Thyroid gland (tissue), 4 donors: ENCODE measurements at places on chromosomes 12 and 14.
A peak's percentile ranks its signal among the peaks of the same experiment; 100 is the strongest.

DNA sequence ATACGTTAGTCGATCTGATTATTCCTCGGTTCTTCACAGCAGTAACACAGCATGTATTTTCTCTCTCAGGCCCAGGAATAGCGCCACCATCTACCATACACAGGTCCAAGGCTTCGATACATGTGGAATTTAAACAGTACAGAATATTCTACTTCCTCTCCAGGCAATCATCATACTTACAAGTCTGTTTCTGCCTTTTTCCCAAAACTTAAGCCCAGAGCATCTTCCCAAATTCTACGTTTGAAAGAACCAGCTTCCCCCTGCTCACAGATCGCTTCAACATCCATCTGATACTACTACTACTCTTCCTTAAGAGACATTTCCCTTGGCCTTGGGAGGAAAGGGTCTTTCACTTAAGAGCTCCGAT lies 626 bp downstream of the TXNDC16 start:
- peak; percentile 9 for DNase-seq

DNA sequence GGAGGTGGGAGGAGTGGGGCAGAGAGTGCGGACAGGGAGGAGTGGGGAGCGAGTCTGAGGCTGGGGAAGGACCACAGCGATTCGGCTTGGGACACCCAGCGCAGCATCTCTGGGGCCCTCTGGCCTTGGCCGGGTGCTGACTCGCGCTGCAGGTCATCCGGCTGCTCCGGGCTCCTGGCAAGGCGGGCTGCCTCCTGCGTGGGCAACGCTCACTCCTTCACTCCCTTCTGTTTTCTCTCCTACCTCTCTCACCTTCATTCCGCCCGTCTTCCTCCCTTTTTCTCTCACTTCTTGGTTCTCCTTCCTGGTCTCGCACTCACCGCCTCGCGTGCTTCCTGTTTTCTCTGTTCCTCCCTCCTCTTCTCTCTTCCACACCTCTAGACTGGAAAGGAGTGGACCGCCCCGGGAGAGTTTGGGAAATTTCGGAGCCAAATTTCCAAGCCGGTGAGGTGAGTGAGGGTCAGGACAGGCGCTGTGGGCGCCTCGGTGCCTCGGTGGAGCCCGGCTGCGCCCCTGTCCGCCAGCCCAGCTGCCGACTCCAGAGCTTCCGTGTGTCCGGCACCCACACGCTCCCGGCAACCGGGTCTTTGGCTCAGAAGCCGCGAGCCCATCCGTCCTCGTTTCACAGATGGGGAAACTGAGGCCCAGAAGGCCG lies 86.7 kb downstream of the B4GALNT3 start:
- DNase-seq = no peak

DNA sequence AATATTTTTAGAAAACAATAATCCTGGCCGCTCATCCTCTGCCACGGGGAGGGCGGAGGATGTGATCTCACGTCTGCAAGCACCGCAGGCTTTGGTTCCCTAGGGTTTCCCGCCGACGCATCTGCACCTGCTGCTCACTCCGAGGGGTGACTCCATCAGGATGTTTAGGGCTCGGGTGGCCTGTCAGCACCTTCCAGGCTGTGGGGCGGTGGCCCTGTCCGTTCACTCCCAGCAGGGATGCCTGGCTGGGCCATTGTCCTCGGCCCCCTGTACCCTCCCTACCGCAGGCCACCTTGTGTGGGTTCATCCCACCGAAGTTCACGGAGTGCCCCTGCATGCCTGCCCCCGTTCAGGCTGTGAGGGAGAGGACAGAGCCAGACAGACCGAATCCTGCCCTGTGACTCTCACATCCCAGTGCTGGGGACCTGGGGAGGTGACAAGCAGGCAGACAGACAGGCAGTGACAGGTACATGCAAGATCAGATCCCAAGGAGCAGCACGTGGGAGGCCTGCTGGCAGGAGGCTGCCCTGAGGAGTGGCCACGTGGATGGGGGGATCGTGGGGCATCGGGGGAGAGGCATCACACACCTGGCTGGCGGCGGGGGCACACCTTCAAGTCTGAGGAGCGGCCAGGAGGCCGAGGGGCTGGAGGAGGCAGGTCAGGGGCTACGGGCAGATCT lies 112.6 kb downstream of the ADGRD1 start:
- DNase-seq = no peak

GRCh38 chr14:72898448-72898847 lies 4.5 kb upstream of the DPF3 start:
- no peak for DNase-seq

GRCh38 chr14:79745046-79745445 lies 466.3 kb downstream of the DIO2 start:
- no peak for DNase-seq

GRCh38 chr12:63826006-63826585 lies 18.4 kb upstream of the SRGAP1 start:
- DNase-seq = no peak

DNA sequence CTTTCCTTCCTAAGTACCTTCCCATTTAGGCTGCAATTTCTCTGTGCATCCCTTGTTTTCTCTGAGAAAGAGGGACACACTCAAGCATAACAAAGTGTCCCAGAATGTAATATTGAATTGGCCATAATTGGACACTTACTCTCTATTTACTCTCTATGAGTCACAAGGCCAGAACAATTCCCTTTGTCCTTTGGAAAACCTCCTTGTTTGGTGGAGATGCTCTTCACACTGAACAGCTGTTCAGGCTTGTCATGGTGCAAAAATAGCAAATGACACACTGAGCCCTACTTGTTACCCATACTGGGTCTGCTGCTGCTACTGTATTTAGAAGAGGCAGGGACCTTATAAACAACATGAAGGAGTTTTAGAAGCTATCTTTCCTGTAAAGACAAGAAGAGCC lies 1590.5 kb upstream of the TMEM132C start:
- no peak for DNase-seq

DNA sequence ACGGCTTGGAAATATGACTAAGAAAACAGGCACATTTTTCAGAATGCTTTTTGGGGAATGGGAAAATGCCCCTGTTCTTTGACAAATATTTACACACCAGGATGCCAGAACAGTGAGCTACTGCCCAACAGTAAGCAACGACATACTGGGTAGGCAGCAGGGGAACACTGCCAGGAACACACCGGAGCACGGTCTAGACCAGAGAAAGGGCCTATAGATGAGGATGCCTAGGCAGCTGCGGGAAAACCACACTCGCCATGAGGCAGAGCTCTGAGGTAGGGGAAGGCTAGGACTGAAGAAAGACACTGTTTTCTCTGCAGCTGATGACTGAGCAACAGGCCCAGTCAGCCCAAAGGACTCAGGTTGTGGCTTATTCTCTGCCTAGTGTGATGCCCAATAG lies 45.9 kb upstream of the COL2A1 start:
- DNase-seq = no peak

DNA sequence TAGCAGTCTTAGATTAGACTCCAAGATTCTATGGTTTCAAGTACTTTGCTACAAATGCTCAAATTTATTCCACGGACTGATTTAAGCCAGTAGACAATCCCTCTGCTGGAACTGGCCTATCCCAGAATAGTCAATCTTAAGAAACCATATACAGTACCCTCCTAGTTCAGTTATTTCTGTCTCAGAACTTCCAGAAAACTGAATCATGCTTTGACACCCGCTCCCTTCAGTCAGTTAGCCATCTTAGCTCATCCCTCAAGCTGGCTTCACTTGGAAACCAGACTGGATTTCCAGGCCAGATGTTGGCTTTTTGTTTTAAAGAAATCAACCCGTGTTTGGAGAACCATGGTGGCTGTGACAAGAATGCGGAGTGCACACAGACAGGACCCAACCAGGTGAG lies 125.5 kb downstream of the NT5DC3 start:
- DNase-seq = no peak

GRCh38 chr12:6766651-6767349 lies 637 bp downstream of the PTMS start:
- DNase-seq = peak; percentile 83

DNA sequence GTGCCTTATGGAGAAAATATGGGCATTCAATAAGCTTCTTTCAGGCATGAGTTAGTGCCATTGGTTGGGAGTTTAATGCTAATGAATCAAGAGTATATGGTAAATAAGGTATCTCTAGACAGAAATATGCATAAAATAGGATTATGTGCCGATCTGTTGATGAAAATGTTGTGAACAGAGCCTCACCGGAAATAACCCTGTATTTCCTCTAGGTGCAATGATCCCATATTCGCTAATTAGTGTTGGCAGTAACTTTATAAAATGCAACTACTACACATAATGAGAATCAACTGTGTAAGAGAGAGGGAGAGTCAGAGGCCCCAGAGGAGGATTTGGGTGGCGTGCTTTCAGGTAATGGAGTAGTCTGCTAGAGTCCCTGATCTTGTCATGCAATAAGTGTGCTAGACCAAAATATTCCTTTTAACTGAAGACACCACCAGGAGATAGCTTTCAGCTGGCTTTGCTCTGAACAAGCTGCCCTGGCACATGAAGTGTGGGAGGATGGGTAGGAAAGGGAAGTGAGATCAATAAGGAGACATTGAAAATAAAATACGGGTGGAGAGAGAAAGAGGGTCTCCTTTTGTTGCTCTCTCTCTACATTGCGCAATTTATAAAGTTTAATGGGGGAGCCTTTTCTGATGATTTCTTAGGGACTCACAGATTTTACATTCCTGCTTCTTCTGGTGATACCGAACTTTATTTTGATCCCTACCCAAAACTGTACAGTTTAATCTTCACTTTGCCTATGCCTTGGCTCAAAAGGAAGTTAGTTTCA lies 68.6 kb upstream of the PLXNC1 start:
- DNase-seq = no peak

GRCh38 chr12:25698772-25699171 lies 145.7 kb upstream of the LMNTD1 start:
- no peak for DNase-seq

- no peak for DNase-seq
Observed at GRCh38 chr14:65847075-65847847, 434.7 kb downstream of the FUT8 start.

- no peak for DNase-seq
Observed at GRCh38 chr12:110684312-110684836, 4.5 kb downstream of the HVCN1 start.

DNA sequence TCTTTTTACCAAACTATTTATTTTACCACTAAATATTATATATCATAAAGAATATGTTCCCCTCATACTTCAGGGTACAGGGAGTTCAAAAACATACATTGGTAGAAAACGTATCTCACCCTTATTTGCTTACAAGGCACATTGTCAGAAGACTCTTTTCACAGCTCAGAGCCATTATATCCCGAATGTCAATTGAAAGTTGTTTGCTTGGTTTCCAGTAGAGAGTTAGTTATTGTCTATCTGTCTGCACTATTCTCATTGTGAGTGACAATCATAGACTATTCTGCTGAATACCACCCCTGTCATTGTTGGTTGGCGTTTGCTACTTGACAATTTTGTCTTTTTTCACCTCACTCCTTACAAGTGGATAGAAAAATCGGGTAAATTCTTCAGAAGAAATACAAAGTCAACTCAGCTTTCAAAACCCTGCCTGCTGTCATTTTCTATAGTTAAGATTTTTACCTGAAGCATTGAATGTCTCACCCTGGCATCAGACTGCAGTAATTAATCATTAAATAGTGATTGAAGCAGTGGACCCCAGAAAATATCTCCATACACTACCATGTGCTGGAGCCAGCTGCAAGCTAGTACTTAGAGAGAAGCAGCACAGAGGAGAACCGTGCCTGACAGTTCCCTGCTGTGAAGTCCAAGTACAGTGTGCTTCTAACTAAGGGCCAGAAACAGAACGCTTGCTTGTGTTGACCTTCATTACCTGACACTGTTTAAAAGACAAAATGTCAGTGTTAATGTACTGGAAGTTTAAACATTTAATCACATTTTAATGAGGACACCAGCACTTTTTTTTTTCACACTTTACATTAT lies 510.6 kb downstream of the RERGL start:
- no peak for DNase-seq

- DNase-seq = no peak
Observed at GRCh38 chr12:71300772-71301675, 138.6 kb upstream of the LGR5 start.

DNA sequence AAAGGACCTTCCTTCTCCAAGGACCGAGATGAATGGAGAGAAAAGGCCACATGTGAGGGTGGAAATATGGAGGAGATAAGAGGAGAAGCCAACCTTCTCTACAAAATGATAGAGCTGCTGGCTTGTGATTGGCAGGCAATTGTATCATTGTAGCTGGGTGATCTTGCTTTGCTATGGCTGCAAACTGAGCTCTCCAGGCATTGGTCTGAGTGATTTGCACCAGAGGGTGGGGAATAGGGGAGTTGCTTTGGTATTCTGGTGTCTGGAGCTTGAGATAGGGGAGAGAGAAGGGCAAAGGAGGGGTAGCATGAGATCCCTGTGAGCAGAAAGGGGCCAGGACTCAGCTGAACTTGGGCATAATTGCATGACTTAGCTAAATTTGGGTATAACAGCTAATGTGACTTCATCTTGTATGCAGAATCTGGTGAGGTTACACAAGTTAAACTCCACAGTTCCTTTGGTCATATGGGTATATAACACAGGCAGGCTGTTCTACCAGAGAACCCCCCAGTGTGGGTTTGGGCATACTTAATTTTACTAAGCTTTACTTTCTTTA lies 72.0 kb downstream of the FOS start:
- DNase-seq = no peak

GRCh38 chr14:104138718-104139459 lies 502 bp downstream of the KIF26A start:
- no peak for DNase-seq

GRCh38 chr12:131209082-131210070 lies 255.7 kb downstream of the ADGRD1 start:
- DNase-seq = no peak

- DNase-seq = no peak
Observed at GRCh38 chr14:96459851-96460250, 42.3 kb upstream of the PAPOLA start.

DNA sequence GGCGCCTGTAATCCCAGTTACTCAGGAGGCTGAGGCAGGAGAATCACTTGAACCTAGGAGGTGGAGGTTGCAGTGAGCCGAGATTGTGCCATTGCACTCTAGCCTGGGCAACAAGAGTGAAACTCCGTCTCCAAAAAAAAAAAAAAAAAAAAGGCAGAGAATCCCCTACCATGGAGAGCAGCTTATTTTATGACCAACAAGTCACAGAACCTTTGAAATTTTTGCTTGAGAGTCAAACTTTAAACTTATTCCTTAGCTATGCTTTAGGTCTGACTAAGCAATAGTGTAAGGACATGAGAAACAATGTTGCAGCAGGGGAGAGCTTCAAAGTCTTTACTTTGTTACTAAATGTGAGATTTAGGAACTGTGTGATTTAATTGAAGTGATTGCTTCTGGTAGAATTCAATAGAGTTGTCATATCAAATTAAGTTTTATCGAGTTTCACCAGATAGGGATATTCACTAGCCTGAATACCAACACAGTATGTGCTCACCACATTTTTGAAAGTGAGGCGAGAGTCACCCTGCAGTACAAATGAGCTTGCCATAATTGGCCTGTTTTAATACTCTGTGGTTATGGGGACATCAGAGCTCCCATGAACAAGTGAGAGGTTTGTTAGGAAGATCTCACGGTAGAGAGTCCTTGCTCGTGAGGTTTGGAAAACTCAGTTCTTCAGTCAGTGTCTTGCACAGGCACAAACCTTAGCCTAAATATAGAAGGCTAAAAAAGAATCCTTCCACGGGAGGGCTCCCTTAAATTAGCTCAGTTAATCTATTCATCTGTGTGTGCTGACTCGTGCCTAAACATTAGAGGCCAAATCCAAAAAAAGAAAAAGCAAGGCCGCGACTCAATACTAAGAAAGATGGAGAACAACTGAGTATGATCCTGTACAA lies 108.6 kb downstream of the SAMD4A start:
- no peak for DNase-seq

- DNase-seq = no peak
Observed at GRCh38 chr12:41636653-41637052, 448.5 kb downstream of the PDZRN4 start.
